Stimulated activated CD8-positive, alpha-beta memory T cell treated with anti-CD3 and anti-CD28 coated beads, Interleukin-7, amount 100 ng/mL, for 1 hour (primary cell): ENCODE measurements at places on chromosomes 7 and 10.

DNA sequence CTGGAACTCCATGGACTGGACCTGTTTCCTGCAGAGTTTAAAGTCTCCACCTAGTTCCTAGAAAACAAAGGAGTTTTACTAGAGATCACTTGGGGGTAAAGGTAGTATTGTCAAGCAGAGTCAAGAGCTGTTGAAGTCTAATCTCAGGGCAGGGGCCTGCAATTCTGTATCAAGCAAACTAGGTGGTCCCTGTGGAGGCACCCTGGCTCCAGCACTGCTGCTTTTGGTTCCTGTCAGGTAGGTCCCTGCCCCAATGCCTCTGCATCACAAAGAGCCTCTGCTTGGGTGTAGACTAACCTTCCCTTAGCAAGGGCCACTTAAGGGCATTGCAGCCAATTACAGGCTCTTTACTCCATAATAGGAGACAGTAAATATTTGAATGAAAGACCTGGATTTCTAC is 22.5 kb downstream of the ZSCAN25 start:
- no peak for DNase-seq

- no peak for DNase-seq
Observed at GRCh38 chr7:55432939-55433784, 68.0 kb downstream of the LANCL2 start.

DNA sequence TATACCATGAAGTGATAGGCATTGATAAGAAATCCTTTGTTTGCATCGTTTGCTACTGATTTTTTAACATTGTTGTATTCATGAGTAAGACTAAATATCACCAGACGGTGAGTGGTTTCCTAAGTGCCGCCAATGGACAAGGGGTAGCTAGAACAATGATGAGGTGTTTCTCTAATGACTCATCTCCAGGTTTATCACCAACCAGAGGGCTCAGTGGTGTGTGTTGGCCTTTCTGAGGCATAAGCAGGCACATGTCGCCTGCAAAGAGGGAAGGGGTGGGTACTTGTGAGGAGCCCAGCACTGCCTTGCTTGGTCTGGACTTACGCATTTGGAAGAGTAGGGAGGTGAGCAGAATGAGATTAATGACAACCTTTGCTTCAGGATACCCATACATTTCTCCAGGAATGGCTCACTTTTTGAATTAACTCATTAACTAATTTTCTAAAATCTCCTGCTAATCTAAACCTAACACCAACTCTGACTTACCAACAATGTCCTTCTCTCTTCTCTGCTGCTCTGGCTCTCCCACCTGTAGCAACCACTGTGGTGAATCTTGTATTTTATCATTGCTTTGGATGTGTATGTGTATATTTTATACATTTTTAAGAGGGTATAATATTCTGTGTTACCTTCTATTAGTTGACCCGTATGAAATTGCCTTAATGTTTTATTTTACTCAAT is 722.6 kb downstream of the GRID1 start:
- no peak for DNase-seq

- no peak for DNase-seq
Observed at GRCh38 chr7:26813432-26813831, 51.0 kb downstream of the SKAP2 start.

DNA sequence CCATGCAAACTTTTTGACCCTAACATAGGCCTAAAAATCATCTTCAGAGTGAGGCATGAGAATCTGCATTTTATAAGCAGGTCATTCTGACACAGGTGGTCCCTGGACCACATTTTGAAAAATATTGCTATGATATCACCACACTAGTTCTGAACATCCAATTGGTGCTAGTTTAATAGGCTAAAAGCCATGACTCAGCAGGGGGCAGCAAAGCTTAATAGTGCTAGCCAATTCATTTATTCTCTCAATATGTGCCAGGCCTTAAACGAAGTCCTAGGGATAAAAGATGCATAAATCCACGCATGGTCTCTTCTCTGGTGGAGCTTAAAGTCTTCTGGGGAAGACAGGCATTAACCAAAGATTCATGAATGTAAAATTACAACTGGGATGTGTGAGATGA is 10.2 kb upstream of the SLC25A28 start:
- no peak for DNase-seq

GRCh38 chr10:100204370-100204769 is 18.5 kb upstream of the ERLIN1 start:
- DNase-seq: no peak

DNA sequence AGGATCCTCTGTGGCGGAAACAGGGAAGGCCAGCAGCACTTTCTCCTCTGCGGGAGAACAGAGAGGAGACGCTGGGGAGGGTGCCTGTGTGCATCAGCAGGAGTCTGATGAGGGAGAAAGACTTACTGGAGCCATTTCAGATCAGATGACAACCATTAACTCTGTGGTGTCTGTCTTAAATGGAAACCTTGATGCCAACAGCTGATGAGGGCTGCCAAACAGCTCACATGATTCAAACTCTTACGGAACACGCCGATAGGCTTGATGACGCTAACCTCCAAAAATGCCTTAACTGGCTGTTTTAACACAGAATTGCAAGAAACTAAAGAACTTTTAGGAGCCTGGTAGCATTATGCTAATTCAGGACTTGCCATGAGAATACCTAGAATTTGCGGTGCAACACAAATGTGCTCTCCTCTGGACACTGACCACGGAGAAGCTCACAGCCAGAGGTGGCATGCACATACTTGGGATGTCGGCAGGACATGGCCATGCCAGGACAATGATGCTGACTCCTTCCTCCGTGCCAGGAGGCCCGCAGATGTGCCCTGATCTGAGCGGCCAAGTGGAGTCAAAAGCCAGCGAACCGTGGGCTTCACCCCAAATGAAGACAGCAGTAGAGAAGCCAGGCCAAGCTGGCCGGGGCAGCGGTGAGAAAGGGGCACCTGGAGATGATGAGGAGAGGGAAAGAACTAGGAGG is 154.9 kb downstream of the ZMYND11 start:
- no peak for DNase-seq

DNA sequence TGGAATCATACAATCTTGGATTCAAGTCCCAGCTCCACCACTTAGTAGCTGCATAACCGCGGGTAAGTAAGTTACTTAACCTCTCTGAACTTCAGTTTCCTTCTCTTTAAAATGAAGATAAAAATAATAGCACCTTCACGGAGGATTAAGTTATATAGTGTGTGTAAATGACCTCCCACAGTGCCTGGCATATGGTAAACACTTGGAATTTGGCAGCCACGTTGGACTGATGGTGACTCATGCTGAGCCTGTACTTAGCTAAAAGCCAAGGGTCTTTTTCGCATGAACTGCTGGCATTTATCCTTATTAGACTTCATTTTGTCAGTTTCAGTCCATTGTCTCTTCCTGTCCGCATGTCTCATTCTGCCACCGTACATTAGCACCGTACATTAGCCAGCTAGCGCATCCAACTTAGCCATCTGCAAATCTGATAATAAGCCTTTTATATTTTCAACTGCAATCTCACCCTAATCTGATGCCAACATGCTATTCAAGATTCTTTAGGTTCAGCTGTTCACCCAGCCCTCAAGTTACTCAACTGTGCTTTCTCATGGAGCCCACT is 11.2 kb downstream of the SLC13A4 start:
- no peak for DNase-seq

GRCh38 chr10:8036506-8037198 is 17.8 kb upstream of the GATA3 start:
- no peak for DNase-seq

- no peak for DNase-seq
Observed at GRCh38 chr7:108283252-108283651, 153.1 kb upstream of the LAMB4 start.

DNA sequence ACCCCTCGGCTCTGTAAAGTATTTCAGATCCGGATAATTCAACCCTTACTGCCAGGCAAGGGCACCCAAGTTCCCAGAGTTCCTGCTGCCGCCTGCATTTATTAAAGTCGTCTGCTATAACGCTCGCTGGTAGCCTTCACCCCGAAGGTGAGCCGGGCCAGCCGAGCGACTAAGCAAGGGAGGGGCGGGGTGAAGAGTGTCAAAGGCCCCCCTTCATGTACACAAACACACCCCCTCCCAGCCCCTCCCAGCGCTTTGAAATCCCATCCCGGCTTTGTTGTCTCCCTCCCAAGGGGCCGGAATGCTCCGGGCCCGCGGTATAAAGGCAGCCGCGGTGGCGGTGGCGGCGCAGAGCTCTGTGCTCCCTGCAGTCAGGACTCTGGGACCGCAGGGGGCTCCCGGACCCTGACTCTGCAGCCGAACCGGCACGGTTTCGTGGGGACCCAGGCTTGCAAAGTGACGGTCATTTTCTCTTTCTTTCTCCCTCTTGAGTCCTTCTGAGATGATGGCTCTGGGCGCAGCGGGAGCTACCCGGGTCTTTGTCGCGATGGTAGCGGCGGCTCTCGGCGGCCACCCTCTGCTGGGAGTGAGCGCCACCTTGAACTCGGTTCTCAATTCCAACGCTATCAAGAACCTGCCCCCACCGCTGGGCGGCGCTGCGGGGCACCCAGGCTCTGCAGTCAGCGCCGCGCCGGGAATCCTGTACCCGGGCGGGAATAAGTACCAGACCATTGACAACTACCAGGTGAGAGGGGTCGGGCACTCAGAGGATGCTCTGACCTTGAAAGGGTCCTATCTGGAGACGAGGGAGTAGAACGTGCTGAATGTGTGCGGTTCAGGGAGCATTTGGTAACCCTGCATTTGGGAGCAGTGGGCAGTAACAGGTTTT is at the start of gene DKK1:
TSS of gene DKK1 (plus strand) at position 349 of the 889 bp plus-strand sequence. CDS start at position 503, 154 bp downstream.
- DNase-seq: no peak

DNA sequence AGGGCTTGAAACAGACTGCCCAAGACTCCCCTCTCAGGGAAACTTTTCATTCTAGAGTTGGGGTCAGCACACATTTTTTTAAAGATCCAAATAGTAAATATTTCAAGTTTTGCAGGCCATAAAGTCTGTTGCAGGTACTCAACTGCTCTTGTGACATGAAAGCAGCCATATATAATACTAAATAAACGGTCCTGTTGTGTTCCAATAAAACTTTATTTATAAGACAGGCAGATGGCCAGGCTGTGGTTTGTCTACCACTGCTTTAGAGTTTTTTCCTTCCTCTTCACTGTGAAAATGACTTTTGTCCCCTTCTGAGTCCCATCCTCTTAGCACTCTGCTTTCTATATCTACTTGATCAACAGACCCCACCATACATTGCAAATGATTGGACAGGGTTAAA is 40.5 kb upstream of the TM9SF3 start:
- no peak for DNase-seq

- no peak for DNase-seq
Observed at GRCh38 chr10:103592186-103593021, 98.9 kb downstream of the NEURL1 start.

GRCh38 chr7:32660936-32661335 is 165.6 kb downstream of the AVL9 start:
- DNase-seq: no peak
